GM12864 (cell line): ENCODE measurements at places on chromosomes 12 and 14.

DNA sequence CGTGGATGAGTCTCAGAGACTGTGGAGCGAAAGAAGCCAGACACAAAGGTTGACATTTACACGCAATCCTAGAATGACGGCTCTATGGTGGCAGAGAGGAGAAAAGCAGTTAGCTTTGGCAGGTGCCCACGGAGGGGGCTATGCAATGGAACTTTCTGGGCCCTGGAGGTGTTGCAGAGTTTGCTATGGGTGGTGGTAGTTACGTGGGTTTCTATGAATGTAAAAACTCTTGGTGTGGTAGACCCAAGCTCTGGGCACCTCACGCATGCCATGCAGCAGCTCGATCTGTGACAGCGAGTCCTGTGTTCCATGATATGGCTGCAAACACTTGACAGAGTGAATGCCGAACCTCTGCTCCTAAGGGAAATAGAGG, 5.0 kb upstream of the INF2 start:
- DNase-seq, result no peak

- no peak for DNase-seq
Measured at GRCh38 chr12:12668005-12668404, 28.0 kb downstream of the GPR19 start.

DNA sequence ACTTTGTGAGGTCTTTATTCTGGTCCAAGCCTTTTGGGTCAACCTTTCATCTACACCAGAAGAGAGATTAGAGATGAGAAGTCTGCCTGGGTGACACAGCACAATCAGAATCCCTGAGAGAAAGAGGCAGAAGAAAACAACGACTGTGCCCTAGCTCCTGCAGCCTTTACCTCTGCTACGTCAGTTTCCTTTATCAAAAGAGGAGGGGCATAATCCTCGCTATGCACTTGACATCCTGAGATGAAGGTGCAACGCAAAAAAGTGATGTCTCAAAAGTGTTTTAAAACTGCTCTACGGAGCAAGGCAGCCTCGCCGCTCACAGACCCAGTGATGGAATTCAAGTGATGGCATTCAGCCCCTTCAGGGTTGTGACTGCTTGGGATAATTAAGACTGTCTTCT, 21.7 kb downstream of the ZDHHC22 start:
- no peak for DNase-seq

GRCh38 chr12:16675438-16675837, 69.5 kb upstream of the LMO3 start:
- no peak for DNase-seq

GRCh38 chr14:36661506-36662257, at the start of gene PAX9:
Gene PAX9, plus strand, starts transcription at chr14:36661860. Its CDS starts 230 bp downstream, at chr14:36662090.
- no peak for DNase-seq

GRCh38 chr14:54785778-54786770, 116.6 kb downstream of the GCH1 start:
- DNase-seq, result no peak

DNA sequence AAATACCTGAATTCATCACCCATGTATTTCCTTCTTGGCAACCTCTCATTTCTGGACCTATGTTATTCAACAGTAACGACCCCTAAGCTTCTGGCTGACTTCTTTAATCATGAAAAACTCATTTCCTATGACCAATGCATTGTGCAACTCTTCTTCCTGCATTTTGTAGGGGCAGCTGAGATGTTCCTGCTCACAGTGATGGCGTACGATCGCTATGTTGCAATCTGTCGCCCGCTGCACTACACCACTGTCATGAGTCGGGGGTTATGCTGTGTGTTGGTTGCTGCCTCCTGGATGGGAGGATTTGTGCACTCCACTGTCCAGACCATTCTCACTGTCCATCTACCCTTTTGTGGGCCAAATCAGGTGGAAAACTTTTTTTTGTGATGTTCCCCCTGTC, 356 bp downstream of the OR4Q2 start:
- no peak for DNase-seq

GRCh38 chr12:125346362-125346761, 281.1 kb downstream of the AACS start:
- DNase-seq, result no peak

GRCh38 chr12:76407710-76408109, 59.5 kb upstream of the BBS10 start:
- DNase-seq, result no peak

DNA sequence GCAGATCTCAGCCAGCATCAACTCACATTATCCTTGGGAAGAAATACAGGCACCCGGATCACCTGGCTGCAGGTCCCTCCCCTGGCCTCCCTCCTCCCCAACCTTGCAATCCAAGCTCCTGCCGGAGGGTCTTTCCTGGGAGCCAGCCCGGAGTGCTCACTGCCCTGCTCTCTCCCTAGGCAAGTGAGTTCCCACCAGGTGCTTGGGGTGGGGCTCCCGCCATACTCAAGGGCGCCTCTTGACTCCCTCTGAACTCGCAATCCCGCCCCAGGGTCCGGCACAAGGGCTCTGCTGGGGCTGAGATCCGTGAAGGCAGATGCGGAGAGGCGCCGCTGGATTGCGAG, 1.2 kb upstream of the CEP170B start:
- DNase-seq, result no peak

DNA sequence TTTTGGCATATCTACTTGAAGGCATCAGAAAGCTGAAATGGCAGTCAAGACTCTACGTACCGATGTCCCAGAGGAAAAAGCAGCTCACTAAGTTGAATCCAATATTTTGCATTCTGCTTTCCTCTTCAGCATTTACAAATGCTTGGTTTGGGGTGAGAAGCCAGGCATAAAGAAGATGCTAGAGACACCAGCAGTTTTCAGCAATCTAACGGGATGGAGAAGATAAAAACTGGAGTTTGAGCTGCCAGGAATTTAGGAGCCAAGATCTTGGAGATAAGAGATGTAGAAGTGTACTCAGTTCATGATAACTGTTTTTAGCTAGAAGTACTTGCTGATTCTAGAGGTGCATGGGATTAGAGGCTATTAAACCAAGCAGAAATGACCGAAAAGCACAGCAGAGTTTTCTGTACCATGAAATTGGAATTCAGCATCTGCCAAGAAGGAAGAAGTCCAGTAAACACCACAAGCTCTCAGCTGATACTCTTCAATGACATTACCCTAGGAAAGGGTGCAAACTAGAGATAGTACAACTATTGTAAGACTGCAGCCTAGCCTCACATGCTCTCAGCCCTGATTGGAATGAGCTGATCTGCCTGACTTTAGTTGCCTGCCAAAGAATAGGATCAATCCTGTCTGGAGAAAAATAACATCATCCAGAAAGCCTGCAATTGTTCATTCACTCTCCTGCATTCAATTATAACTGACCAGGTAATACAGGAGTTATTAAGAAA, 7.4 kb upstream of the ALDH1L2 start:
- no peak for DNase-seq

- DNase-seq, result peak; percentile 93
Measured at GRCh38 chr14:39114073-39114838, at the start of gene GEMIN2. Gene GEMIN2, plus strand, starts transcription at chr14:39114323. Its CDS starts 16 bp downstream, at chr14:39114339.

- no peak for DNase-seq
Measured at GRCh38 chr12:100346660-100347059, 10.2 kb upstream of the SLC17A8 start.

DNA sequence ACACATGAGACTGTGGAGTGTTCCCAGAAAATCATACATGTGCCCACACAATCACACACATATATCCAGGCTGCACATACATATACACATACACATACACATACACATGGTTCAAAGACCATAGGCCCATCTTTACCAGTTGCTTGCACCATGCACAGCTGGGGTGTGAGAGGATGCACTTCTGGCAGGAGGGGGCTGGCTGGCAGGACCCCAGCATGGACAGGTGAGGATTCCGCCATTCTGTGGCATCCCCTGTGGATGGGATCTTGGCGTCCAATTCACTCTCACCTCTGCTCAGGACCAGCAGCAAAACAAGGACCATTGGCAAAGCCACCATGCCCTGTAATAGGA, 7.0 kb downstream of the ITGB7 start:
- no peak for DNase-seq

DNA sequence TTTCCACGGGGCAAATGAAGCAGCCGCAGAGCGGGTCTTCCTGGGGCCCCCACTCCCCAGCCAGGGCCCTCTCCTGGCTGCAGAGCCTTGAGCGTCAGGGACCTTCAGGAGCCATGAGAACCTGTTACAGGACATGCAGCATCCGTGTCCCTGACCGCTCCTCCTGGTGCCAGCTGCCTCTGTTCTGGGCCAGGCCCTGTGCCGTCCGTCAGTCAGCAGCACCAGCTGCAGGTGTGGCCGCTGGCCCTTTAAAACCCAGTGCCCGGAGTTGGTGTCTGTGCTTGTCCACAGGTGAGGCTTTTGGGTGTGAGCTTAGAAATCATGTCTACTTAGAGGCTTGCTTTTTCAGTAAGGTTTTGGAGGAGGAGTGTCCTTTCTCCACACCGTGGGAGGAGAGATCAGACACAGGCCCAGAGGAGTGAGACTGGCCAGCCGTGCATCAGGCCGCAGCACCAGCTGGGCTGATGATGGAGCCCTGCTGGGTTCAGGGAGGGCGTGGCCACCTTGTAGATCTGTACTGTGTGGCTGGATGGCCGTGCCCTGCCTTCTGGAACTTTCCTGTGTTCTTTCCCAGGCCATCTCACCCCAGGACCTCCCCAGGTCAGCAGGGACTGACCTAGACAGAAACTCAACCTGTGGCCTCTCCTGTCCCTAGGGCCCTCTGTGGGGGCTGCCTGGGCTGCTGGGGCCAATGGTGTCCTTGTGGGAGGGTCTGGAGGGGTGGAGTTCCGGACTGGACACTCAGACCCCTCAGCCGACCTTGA, 27.1 kb downstream of the AACS start:
- DNase-seq, result no peak

- no peak for DNase-seq
Measured at GRCh38 chr14:26463136-26463535, 134.7 kb downstream of the NOVA1 start.

GRCh38 chr12:93737457-93738198, 60.5 kb downstream of the CRADD start:
- DNase-seq, result no peak

GRCh38 chr12:112149596-112149995, 24.2 kb downstream of the TRAFD1 start:
- no peak for DNase-seq

DNA sequence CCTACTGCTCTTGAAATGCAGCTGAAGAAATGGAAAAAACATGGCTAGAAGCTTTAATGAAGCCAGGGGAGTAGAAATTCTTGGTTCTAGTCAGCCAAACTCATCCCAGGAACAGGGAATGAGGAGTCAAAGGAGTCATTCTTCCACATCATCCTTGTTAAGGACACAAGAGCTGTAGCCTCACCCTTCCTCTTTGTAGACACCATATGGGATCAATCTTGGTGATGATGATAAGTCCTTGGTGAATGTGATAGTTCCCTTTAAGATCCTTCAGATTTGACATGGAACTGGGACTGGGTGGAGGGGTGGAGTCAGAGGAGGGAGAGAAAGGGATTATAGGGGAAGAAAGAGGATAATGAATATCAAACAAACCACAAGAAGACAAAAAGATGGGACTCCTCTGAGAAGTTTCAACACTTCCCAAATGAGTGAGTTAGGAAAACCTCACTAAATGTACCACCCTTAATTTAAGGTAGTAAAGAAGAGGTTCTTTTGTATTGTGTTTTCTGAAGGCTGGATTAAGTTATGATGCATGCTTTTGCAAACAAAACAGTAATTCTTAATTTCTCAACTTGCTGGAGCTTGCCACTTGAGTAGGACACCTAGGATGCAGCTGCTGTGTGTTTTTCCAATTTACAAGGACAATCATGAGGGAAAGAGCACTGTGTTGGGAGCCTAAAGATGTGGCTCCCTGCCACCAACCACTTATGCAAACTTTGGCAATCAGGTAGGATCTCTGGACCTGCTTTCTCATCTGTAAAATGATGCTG, 104.0 kb downstream of the WIF1 start:
- no peak for DNase-seq

DNA sequence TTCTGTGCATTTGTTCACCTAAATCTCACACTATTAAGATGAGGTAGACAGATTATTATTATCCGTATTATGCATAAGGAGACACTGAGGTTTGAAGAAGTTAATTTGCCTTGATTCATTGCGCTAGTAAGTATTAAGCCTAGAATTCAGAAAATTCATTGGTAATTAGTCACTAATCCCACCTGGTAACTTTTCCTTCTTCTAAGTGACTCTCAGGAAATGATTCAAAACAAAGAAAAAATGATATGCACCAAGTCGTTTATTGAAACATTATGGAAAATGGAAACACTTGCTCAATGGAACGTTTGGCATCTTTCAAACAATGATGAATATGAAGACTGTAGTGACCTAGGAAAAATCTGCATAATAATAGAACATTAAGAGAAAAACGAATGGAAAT, 15.2 kb downstream of the RFX4 start:
- DNase-seq, result no peak

DNA sequence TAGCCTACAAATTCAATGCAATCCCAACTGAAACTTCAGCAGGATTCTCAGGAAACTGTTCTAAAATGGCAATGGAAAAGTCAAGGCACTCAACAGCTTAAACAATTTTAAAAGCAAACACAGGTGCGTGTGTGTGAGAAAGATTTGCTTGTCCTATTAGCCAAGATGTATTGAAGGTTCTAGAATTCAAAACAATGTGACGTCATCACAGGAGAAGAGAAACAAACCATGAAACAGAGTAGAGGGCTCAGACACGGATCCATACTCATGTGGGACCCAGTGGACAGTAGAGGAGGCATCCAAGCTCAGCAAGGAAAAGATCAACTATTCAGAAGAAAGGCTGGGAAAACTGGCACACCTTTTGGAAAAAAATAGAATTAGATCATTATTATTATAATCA, 152.8 kb upstream of the DHRS4 start:
- DNase-seq, result no peak

DNA sequence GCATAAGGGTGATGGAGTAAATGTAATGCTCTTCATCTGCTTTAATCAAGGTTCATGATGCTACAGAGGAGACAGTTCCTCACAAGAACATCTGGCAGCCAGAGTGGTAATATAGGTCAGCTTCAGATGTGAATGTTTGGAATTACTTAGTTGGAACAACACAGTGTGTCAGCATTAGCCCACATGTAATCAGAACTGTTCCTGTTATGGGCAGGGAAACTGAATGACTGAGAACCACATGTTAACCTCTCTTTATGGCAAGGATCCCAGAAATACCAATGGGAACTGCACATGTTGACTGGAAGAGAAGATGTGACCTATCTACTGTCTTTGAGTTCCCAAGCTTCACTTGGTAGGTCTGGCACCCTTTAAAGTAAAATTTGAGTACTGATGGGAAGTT, 390.1 kb upstream of the PDE3A start:
- no peak for DNase-seq

GRCh38 chr12:117919479-117919878, 49.3 kb downstream of the KSR2 start:
- DNase-seq, result no peak

GRCh38 chr12:7142056-7142644, 12.0 kb downstream of the CLSTN3 start:
- no peak for DNase-seq
